ENCODE measurements at places on chromosomes 2 and 18.
A peak's percentile ranks its signal among the peaks of the same experiment; 100 is the strongest.

GRCh38 chr18:62151068-62151771 is 35.6 kb downstream of the PIGN start:
- DNase-seq: no peak

- DNase-seq: no peak
Measured at GRCh38 chr2:181396256-181397123, 60.7 kb upstream of the ITGA4 start.

GRCh38 chr18:43067570-43067969 is 47.9 kb downstream of the RIT2 start:
- DNase-seq: no peak

DNA sequence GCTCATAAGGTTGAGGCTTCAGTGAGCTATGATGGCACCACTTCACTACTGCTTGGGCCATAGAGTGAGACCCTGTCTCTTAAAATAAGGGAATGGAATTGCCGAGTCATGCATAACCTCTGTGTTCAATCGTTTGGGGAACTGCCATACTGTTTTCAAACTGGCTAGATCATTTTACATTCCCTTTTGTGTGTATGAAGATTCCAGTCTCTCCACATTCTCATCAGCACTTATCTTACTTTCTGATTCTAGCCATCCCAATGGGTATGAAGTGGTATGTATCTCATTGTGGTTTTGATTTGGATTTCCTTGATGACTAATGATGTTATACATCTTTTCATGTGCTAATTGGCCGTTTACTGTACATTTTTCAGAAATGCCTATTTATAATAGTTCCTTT is 23.7 kb downstream of the MARCHF7 start:
- DNase-seq: no peak

GRCh38 chr18:12839057-12839525 is 44.9 kb downstream of the PTPN2 start:
- DNase-seq: no peak

GRCh38 chr2:188884046-188884445 is 90.1 kb upstream of the COL3A1 start:
- DNase-seq: peak; percentile 46

- peak; percentile 50 for DNase-seq
Measured at GRCh38 chr18:39455285-39455684, 1889.7 kb upstream of the CELF4 start.

DNA sequence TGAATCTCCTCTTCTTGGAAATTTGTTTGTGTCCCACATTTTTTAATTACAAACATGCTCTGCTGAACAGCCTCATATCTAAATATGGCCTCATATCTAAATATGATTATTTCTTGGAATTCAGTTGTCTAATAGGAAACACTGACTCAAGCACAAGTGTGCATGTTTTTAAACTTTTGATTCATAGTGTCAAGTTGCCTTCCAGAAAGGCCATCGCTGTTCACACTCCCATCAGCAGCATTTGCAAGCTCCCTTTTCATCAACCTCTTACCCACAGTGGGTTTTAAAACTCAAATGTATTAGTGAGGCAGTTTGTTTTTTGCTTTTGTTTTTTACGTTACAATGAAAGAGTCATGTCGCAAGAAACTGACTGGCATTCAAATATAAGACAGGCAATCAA is 65.2 kb upstream of the SMAD2 start:
- no peak for DNase-seq

GRCh38 chr2:17688600-17688999 is 65.0 kb downstream of the SMC6 start:
- DNase-seq: no peak

DNA sequence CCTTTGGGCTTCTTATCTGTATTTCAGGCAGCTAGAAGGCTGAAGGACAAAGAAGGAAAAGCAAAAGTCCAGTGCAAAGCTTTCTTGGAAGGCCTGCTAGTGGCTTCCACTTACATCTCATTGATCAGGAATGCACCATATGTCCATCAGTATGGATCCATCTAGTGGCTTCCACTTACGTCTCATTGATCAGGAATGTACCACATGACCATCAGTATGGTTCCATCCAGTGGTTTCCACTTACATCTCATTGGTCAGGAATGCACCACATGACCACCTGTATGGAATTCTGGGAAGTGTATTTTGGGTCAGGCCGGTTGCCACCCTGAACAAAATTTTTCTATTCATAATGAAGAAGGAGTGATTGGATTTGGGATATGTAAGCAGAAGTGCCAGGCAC is 70.6 kb downstream of the LYPD6 start:
- no peak for DNase-seq

- no peak for DNase-seq
Measured at GRCh38 chr2:231294116-231294515, 95.7 kb downstream of the ARMC9 start.
